ENCODE measurements at places on chromosomes 13 and 19.
A peak's percentile ranks its signal among the peaks of the same experiment; 100 is the strongest.

DNA sequence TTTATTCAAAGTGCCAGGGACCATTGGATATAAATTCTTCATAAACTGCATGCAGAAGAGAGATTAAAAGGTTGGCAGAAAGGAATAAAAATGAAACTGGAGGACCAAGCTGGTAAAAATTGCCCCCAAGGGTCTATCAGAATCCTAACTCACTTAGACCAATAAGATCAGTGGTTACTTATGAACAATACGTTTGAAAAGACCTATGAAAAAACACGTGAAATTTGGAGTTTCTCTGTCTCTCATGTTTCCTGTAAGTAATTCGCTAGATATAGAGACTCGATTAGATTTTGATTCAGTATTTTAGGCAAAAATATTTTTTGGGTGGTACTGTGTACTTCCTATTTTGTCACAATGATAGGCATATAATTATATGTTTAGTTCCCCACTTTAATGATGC lies 22.9 kb downstream of the GARRE1 start:
- DNase-seq: no peak

DNA sequence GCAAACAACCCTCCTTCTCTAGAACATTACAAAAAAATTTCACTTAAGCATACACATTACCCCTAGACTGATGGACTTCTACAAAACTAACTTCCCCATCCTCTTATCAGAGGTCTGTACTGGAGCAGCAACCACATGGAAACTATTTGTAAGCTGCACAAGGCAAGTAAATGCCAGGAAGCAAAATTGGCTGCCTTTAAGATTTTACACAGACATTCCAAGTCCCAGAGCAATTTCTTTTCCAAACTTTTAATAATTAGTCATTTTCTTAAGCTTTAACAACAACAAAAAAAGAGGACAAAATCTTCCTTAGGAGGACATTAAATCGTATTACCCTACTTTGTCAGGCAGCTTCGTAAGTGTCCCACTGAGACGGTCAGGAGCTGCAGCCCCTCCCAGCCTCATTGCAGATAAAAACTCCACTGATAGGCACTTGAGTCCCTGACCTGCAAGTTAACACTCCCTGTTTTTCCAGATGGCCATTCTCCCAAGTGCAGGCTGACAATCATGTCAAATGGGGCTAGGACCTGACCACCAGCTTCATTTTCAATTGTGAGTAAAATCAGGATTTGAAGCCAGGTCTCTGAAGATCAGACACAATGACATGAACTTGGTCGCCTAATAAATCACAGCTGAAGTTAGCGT lies 680.1 kb downstream of the DIAPH3 start:
- DNase-seq: no peak

DNA sequence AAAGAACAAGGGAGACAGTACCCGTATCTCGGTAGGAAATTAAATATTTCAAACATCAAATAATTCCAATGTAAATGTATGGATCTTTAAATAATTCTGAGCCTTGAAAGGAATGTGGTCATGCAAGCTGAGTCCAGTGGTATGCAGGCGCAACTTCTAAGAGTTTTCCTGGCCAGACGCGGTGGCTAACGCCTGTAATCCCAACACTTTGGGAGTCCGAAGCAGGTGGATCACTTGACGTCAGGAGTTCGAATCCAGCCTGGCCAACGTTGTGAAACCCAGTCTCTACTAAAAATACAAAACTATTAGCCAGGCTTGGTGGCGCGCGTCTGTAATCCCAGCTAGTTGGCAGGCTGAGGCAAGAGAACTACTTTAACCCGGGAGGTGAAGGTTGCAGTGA lies 1.1 kb upstream of the ZNF845 start:
- DNase-seq: no peak

GRCh38 chr13:42762251-42762650 lies 19.1 kb upstream of the FAM216B start:
- no peak for DNase-seq

- DNase-seq: peak; percentile 40
These were observed 1291.0 kb upstream of the SLC10A2 start for GRCh38 chr13:104357174-104357573.

DNA sequence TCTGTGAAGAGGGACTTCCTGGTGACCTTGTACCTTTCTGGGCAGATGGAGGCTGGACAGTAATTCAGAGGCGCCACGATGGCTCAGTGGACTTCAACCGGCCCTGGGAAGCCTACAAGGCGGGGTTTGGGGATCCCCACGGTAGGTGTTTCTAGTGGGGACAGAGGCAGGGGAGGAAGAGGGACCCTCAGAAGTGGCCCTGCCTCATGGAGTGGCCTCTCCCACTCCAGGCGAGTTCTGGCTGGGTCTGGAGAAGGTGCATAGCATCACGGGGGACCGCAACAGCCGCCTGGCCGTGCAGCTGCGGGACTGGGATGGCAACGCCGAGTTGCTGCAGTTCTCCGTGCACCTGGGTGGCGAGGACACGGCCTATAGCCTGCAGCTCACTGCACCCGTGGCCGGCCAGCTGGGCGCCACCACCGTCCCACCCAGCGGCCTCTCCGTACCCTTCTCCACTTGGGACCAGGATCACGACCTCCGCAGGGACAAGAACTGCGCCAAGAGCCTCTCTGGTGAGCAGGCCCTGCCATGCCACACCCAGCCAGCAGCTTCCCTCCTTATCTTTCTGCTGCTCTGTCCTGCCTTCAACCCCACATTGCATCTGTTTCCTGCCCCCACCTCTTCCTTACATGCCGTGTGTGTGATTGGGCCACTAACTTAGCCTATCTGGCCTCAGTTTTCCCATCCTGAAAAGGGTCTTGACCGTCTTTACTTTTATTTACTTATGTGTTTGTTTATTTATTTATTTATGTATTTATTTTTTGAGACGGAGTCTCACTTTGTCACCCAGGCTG lies 7.3 kb downstream of the ANGPTL4 start:
- no peak for DNase-seq

- DNase-seq: no peak
These were observed 149.6 kb downstream of the SIPA1L3 start for GRCh38 chr19:38056646-38057045.

Data from NCI-H82 (cell line).